ENCODE measurements at places on chromosomes 16 and 17.

DNA sequence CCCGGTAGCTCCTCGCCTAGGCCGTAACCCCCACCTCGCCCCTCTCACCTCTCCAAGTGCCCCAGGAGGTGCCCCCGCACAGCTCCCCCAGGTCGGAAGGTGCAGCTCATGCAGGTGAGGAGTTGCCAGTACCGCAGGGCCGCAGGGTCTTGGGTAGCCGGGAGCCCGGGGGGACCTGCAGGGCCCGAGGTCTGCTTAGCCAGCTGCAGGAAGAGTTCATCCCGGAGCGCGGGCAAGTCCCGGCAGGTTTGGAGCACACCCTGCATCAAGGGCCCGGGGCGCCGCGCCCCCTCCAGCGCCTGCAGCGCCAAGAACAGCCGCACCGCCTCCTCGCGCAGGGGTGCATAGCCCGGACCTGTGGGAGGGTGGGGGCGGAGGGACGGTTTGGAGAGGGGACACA is 4.8 kb downstream of the PLEKHH3 start:
- no peak for DNase-seq

DNA sequence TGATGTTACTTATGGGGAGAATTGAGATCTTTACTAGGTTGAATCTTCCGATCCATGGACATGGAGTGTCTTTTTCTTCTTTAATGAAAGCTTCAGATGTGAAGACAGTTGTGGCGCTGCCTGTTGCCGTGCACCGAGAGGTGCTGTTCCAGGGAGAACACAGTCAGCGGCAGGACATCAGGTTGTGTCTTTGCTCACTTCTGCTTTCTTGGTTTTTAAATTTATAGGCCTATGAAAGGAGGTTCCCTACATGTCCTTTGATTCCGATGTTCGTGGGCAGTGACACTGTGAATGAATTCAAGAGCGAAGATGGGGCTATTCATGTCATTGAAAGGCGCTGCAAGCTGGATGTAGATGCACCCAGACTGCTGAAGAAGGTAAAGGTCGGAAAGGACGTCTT is 49.8 kb downstream of the SEC14L1 start:
- DNase-seq: no peak

DNA sequence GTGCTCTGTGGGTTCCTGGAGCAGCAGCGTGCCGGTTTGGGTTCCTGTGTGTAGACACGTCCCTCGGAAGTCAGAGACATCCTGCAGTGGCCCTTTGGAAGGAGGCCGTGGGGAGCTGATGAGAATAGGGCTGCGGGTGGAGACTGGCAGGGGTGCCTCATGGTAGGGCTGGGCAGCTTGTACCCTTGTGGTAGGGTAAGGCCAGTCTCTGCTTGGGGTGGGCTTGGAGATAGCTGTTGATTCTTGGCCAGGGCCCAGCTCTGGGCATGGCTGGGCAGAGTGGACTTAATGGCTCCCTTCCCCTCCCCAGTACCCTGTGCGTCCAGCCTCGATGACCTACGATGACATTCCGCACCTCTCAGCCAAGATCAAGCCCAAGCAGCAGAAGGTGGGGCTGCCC is 10.6 kb downstream of the POLR3E start:
- DNase-seq: no peak

GRCh38 chr16:84143784-84144199 is 1.2 kb downstream of the HSDL1 start:
- DNase-seq: no peak

DNA sequence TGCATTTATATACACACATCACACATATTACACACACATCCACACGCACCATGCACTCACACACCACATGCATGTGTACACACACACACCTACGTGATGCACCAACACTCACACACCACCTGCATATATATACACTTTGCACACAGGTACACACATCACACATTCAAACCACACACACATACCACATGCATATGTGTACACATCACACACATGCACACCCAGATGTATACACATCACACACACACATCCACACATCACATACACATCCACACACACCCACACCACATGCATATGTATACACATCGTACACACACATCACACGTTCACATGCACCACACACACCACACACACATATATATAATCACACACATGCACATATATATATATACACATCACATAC is 281.8 kb downstream of the IRF8 start:
- no peak for DNase-seq

DNA sequence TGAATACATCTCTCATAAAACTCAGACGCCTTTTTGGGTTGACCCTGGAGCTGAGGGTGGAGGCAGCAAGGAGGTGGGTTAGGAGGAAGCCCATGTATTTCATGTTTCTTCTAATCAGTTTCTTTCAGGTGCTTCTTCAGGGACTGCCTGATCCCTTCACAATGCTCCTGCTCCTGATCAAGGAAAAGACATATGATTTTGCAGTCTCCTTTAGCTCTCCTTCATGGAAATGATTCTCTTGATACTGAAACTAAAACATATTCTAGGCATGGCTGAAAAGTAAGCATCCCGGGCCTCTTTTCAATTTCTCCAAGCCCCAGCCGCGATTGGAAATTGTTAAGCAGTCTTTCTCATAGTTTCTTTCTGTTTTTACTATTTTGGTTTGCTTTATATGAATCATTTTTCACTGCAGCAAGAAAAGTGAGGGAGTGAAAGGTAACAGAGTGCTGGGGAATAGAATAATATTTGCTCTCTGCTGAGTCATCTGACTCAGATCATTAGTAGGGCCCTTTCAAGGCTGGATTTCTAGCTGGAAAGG is 730.7 kb downstream of the CDH11 start:
- DNase-seq: no peak

DNA sequence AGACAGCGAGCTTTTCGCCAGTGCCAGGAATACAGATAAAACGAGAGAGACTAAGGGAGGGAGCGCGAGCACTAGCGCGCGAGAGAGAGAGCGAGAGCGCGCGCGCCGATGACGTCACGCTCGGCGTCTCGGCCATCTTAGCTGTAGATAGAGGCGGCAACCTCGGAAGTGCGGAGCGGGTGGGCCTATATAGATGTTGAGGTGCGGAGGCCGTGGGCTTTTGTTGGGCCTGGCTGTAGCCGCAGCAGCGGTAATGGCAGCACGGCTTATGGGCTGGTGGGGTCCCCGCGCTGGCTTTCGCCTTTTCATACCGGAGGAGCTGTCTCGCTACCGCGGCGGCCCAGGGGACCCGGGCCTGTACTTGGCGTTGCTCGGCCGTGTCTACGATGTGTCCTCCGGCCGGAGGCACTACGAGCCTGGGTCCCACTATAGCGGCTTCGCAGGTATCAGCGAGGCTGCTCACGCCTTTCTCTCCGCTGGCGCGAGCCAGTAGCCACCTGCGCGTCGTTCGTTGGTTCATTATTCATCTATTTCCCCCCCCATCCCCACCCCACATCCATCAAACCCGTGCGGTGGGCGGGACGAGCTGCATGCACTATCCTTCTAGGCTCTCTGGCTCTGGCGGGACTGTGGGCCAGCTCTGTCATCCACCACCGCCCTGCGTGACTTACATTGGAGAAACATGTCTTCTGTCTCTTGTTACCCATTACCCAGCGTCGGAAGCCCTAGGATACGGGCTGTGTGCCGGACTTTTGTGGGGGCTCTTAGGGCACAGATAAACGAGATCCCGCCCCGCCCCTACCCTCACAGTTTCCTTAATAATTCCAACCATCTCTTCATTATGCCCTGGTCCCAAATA is 795 bp downstream of the CYB5D2 start:
- DNase-seq: peak; percentile 89

GRCh38 chr17:45377401-45377800 is 55.3 kb downstream of the ARHGAP27 start:
- no peak for DNase-seq

DNA sequence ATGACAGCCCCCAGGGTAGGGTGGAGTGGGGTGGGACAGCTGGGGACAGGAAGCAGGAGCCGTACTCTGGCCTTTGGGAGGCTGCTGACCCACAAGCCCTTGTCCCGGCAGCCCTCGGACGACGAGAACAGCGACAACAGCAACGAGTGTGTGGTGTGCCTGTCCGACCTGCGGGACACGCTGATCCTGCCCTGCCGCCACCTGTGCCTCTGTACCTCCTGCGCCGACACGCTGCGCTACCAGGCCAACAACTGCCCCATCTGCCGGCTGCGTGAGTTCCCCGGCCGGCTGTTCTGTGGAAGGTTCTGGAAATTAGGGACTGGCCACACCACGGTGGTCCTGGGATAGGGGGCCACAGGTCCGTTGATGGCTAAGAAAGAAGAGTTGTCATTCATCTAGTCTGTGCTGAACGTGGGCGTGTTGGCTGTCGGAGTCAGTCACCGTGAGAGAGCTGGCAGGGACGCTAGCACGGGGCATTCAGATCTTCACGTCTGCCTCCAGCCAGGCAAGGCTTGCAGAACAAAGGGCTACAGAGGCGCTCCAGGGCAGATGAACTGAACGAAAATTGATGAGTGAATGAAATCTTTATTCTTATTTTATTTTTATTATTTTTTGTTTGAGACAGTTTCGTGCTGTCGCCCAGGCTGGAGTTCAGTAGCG is 19.8 kb upstream of the NUDT16L1 start:
- no peak for DNase-seq

GRCh38 chr17:71337938-71338337 is 782.9 kb upstream of the SOX9 start:
- DNase-seq: no peak

- DNase-seq: no peak
Measured at GRCh38 chr16:50992350-50993032, 158.6 kb downstream of the SALL1 start.

DNA sequence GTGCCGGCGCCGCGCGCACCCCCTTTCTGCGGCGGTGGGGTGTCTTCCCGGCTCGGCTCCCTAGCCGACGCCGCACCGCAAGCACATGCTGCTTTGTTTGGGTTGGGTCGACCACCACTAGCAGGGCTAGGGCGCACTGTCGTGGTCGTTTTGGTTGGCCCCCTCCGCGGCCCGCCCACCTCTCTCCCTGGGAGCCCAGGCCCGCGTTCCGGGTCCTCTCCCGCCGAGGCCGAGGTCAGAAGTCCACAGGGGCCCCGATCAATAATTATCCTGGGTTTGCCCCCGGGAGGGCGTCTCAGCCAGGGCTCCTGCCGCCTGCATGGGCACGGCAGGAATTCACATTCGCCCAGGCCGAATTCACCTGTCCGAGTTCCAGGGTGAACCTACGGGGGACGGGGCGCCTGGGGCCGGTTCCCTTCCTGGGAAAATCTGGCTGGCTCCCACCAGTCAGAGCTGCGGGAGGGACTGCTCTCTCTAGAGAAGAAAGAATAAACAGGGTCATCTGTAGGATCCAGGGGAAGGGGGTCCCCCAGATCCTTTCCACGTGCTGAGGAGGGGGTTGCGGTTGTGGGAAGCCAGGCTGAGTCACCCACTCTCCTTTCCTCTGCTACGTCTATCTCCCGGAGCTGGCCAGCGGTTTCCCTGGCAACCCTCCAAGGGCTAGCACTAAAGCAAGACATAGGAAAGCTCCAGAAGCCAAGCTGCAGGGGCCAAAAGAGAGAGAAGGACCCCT is 584 bp upstream of the STAT5B start:
- DNase-seq: no peak
